ENCODE measurements at places on chromosomes 5 and 9.

GRCh38 chr5:145906401-145906800 is 30.0 kb upstream of the SH3RF2 start:
- no peak overlapping the region for H3K27ac ChIP-seq
- no peak overlapping the region for H3K4me3 ChIP-seq
- no peak for DNase-seq

- H3K4me3 ChIP-seq = no peak overlapping the region
- no peak for DNase-seq
- H3K36me3 ChIP-seq = no peaks in the 10 kb centered on the region
Observed at GRCh38 chr9:127154390-127155191, 32.2 kb upstream of the ANGPTL2 start.

GRCh38 chr5:150511578-150512367 is 3.8 kb downstream of the NDST1 start:
- H3K4me3 ChIP-seq = no peak overlapping the region
- no peaks in the 10 kb centered on the region for H3K27me3 ChIP-seq
- no peaks in the 10 kb centered on the region for H3K36me3 ChIP-seq
- no peak overlapping the region for H3K27ac ChIP-seq
- no peak for DNase-seq

DNA sequence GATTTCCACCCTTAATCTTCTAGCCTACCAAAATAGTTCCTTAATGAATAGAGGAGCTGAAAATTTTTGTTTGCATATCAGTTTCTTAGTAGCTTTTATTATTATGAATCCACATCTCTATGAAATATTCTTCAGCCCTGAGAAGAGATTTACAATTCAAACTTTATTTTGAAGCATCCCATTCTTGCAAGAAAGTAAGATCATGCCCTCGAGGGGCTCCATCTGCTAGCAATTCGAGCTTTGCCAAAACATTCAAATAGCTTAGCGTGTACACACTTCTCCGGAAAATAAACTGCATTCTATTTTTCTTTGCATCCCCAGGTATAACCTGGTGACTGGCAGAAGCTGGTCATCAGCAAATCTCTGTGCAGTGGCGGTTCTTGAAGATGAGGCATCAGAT is 370.7 kb downstream of the MTRR start:
- H3K4me1 ChIP-seq = no peaks in the 10 kb centered on the region
- no peaks in the 10 kb centered on the region for H3K27me3 ChIP-seq
- H3K27ac ChIP-seq = no peak overlapping the region

- no peaks in the 10 kb centered on the region for H3K36me3 ChIP-seq
- peaks cover 15% of the 10 kb centered on the region for H3K27me3 ChIP-seq
- no peak overlapping the region for H3K27ac ChIP-seq
- no peak for DNase-seq
- H3K4me3 ChIP-seq = no peak overlapping the region
Observed at GRCh38 chr5:170756691-170757090, 26.8 kb upstream of the GABRP start.

Data from activated T-cell treated with anti-CD3 and anti-CD28 coated beads, Interleukin-2, amount 50 U/mL, for 72 hours (primary cell).